ENCODE measurements at places on chromosomes 11 and 22.

DNA sequence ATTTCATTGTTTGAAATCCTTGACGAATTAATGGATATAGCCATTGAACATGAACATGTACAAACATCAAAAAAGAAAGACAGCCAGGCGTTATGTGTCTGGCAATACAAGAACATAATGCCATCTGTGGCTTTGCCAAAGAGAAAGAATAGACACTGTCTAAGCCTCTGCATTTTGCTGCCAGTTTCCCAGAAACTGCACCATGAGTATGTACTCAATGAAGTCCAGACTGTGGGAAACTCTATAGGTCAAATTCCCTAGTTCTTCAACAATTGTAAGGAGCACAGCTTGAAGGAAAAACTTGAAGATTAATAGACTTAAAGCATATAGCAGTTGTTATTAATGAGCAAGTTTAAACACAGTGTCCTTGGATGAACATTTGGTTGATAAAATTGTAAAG, 71.3 kb downstream of the BBOX1 start:
- no peak for DNase-seq

GRCh38 chr11:63880403-63880790, 36.6 kb downstream of the RCOR2 start:
- DNase-seq, result no peak

DNA sequence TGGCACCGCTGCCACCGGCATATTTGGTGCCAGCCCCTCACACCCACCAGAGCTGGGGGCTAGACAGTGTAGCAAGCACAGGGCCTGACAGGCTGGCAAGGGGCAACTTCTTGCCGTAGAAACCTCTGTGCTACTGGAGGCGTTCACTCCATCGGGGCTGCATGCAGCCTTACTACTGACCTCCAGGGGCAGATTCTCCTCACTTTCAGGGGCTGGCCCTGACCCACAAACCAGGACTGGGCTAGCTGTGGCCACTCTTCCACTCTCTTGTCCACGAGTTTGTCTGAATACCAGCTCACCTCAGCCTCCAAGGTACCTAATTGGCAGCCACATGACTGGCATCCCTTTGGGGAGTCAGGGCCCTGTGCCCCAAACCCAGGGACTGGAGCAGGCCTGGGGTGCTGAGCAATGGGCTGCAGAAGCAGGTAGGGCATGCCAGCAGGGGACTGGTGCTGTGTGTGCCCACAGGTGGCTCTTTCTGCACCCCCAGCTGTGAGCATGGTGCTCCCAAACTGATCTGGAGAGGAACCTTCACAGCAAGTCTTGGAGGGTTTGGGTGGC, 2.1 kb upstream of the LMO1 start:
- no peak for DNase-seq

DNA sequence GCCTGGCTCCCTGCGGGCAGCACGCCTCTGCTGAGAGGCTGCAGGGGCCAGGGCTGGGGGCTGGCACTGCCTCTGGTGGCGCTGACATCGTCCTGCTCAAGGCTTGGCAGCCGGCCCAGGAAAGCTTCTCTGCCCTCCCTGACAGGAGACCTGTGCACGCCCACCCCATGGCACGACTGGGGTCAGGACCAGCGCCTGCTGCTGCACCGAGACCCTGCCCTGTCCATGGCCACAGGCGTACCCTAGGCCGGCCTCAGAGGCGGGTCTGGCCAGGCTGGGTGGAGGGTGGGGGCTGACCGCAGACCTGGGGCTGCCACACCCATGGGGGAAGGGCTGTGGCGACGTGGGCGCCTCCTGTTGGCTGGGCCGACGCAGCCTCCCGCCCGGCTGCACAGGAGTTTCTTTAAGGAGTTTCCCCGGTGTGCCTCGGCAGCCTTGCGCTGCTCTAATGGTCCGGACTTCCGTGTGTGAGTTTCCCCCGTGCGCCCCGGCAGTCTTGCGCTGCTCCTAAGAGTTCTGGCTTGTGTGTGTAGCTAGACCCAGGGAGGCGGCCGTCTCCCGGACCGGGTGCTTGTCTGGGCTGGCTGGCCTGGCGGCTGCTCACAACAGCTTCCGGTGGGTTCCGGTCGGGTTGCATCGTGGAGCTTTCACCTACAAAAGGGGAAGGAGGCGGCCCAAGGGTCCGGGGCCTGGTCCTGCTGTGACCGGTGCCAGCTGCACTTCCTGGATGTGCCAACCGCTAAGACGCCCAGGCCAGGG, 4.6 kb downstream of the TRABD start:
- DNase-seq, result peak; percentile 49

DNA sequence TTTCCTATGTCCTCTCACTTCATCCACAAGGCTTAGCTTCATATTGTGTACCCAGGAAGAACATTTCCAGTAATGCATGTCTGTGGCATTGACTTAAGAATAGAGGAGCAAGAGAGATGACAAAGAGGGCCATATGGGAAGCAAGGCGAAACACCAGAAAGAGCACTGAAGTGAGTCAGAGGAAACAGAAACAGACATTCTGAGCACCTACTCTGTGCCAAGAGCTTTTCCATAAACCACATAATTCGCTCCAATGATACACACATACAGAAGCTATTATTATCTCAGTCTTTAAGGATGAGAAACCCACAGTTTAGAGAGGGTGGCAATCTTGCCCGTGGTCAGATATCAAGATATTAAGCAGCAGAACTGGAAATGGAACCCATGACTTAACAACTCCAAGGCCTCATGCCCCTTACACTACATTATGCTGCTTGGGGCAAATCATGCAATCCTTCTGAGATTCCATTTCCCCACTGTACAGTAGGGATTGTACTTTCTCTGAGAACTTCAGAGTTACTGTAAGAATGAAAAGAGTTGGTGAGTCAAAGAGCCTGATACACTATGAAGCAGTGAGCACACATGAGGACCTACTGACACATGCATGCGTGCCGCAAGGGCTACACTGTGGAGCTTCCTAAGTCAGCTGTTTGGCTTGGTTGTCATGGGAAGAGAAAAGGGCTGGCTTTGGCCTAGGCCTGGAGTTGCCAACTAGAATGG, 126.6 kb downstream of the KCNC1 start:
- DNase-seq, result no peak

DNA sequence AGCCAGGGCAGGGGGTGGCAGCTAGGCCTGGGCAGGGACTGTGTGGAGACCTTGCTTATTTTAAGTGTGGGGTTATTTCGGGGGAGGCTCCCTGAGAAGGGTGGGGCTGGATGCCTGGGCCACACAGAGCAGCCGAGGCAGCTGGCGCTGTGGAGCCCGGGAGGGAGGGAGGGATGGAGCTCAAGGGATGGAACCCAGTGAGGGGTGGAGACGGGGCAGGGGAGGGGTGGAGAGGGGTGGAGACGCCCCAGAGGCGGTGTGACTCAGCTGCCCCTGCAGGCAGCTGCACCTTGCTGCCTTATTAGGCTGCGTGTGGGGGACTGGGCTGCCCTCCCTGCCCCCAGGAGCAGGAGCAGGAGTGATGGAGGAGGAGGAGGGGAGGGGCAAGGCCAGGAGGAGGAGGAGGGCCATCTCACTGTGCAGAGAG, 9.8 kb upstream of the TSSC4 start:
- no peak for DNase-seq

- no peak for DNase-seq
These were observed 30.2 kb downstream of the PPARA start for GRCh38 chr22:46180370-46181137.

DNA sequence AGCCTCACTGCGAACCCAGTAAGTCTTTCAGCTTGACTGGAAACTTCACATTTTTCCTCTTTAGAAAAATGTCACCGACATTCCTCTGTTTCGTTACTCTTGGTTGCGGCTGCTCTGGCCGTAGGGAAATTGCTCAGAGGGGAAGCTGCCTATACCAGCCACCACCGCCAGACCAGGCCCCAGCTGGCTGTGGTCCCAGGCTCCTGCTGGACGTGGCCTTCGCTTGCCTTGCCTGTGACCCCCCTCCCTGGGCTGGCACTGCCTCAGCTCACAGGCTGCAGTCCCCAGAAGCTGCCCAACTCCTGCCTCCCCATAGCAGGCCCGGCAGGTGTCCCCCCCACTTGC, 197.8 kb downstream of the MN1 start:
- DNase-seq, result no peak

- no peak for DNase-seq
These were observed 76.9 kb downstream of the DKK3 start for GRCh38 chr11:11931461-11932055.

DNA sequence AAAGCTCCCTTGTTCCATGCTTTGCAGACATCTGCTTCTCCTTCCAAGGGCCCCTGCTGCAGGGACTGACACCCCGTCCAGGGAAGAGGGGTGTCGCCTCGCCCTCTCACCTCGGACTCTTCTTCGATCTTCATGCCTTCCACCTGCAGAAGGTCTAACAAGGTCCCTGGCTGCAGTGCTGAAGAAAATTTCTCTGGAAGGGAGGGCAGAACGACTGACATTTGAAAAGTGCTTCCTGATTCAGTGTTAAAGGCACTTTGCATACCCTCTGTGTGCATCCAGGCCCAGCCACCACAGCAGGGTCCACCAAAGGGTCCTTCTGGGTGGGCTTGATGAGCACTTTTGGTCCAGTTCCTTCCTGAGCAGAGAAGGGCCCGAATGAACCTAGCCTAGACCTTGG, 28.1 kb downstream of the VPS37C start:
- DNase-seq, result no peak

GRCh38 chr11:84691830-84692229, 935.3 kb downstream of the DLG2 start:
- DNase-seq, result no peak

DNA sequence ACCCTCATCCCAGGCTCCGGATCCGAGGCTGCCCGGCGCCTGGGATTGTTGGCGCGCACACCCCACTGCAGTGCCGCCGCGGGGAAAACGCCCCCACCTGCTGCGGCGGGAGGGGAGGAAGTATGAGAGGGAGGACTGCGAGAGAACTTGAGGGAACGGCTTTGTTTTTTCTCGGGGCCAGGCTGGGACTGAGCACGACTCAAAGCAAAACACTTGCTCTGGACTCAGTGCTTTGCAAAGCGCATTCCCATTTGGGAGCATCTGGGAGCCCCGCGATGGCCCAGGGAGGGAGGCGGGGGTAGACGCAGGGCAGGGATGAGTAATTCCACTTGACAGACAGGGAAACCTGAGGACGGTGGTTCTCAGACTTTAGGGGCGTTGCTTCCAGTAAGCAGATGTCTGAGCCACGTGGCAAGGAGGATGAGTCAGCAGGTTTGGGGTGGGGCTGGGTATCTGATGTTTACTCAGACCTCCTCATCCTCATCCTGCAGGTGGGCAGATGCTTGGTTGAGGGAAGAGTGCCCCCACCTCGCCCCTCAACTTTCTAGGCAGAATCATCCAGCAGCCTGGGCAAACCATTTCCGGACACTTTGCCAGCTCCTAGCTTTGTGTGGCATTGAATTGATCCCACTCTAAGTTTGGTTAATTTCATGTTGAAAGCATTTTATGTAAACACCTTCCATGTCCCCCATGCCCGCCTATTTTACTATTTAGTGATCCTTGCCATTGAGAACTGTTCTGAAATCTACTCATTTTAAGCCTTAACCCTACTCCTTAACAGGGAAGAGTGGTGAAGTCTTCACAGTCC, 1.5 kb downstream of the MIAT start:
- DNase-seq, result no peak

DNA sequence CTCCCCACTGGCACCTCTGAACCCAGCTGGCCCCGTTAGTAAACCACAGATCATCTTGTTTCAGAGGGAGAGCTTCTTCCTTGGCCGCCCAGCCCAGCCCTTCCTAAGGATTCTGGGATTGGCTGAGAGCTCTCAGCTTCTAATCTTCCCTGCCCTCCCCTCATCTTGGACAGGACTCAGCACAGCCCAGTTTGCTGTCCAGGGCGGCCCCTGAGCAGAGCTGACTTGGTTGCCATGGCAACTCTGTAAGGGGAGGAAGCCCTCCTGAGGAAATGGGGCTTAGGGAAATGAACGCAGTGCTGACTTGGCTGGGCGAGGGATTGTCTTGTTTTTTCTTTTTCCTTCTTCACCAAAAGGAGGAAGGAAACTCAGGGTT, 4.6 kb downstream of the APOL4 start:
- DNase-seq, result no peak

- peak; percentile 32 for DNase-seq
These were observed 31.2 kb downstream of the CD82 start for GRCh38 chr11:44596525-44597276.

DNA sequence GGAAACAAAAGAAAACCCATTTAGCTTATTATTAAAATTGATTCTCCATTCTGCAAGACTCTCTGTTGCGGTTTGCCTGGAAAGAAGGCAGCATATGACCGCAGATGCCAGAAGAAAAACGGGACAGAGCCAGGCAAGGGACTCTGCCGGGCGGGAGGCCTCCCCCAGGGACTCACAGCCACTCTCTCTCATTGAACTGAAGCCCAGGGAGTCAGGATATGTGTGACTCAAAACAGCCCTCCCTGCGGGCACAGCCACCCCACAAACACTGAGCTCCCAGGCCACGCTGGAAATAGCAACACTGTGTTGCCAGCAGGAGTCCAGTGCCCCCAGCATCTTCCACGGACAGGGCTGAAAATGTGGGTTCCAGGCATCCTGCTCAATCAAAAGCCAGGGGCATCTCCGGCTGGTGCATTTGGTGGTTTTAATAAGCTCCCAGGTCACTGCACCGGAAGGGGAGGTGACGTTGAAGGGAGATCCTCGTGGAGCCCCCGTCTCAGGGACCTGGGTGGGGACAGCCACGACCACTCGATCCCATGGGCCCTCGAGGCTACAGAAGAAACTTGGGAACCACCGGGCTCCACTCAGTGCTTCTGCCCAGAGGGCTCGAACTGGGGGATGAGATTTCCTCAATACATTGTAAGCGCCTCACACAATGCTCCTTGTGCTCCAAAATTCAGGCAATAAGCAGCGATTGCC, 624.5 kb downstream of the TBC1D22A start:
- no peak for DNase-seq

GRCh38 chr11:75667255-75667830, 1.5 kb downstream of the MAP6 start:
- DNase-seq, result no peak

DNA sequence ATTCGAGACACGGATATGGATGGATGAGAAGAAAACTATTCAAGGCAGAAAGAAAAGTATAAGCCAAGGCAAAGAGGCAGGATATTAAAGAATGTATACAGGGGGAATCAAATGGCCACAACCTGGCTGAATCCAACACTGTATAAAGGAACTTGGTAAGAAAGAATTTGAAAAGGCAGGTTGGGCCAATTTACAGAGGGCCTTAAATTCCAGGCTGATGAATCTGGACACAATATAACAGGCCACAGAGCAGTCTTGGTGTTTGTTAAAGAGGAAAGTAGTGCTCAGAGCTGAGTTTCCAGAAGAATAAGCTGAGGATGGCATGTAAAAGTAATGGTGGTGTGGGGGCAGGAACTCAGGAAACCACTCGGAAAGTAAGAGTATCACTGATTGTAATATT, 72.3 kb upstream of the POU2AF2 start:
- DNase-seq, result no peak

GRCh38 chr22:23401910-23402274, 178.2 kb downstream of the IGLL1 start:
- no peak for DNase-seq
